ENCODE measurements at places on chromosomes 5 and 9.

DNA sequence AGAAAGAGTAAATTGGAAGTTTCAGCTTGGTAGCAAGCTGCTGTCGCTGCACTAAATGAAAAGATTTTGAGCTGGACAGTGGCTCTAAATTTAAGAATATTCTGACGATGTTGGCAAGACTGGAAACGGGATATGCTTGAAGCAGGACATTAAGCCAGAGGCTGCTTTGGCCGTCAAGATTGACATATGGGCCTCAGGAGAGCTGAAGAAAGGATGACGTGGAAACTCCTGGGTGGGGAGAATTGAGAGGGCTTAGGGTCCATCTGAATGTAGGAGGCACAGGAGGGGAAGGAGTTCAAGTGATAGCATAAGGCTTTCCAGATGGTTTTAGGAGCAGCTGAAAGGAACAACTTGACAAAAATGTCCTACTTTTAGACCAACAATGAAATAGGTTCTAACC is 108.9 kb downstream of the PAPPA start:
- no peak for DNase-seq

- DNase-seq, result peak; percentile 31
Measured at GRCh38 chr9:129863059-129863690, 27.9 kb downstream of the USP20 start.

- DNase-seq, result no peak
Measured at GRCh38 chr5:4720831-4721230, 419.3 kb upstream of the ADAMTS16 start.

DNA sequence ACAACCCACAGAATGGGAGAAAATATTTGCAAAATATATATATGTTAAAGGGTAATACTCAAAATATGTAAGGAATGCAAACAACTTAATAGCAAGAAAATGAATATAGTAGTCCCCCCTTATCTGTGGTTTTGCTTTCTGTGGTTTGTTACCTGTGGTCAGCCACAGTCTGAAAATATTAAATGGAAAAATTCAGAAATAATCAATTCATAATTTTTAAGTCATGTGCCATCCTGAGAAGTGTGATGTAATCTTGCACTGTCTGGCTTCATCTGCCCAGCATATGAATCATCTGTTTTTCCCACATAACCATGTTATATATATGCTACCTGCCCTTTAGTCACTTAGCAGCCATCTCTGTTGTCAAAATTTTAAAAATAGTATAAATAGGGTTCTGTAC is 11.7 kb downstream of the CER1 start:
- no peak for DNase-seq

- no peak for DNase-seq
Measured at GRCh38 chr9:18947892-18948339, 85.1 kb downstream of the SAXO1 start.

- DNase-seq, result no peak
Measured at GRCh38 chr9:13721481-13722235, 442.2 kb upstream of the MPDZ start.

- DNase-seq, result no peak
Measured at GRCh38 chr5:16612007-16612406, 4.8 kb downstream of the RETREG1 start.

- no peak for DNase-seq
Measured at GRCh38 chr9:1879501-1879900, 135.6 kb upstream of the SMARCA2 start.

DNA sequence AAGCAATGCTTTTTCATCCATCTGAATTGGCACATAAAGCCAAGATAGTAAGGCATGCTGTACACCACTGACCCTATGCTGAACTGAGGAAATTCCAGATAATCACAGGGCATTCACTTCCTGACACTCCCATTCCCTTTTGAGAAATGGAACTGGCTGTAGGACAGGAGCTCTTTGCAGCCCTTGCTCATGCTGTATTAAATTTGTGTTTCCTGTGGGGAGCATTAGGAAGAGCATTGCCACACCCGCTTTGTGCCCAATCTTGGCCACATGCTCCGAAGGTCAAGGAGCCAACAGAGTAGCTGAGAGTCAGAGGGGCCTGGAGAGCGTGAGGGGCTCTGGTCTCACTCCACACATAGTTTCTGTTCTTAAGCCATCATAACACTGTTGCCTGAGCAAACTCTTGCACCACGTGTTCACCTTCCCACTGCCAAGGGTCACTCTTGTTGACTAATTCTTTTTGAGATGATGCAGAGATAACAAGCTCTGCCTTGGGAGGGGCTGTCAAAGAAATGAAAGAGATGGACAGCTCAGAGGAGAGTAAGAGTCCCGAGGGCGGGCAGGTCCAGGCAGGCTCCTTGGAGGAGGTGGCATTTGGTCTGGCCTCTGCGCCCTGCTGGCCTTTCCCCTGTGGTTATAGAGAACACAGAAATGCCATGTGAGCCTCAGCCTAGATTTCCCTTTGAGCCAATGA is 31.7 kb upstream of the ARAP3 start:
- DNase-seq, result no peak

GRCh38 chr9:96618209-96619123 is 1.2 kb downstream of the CDC14B start:
- DNase-seq, result no peak

DNA sequence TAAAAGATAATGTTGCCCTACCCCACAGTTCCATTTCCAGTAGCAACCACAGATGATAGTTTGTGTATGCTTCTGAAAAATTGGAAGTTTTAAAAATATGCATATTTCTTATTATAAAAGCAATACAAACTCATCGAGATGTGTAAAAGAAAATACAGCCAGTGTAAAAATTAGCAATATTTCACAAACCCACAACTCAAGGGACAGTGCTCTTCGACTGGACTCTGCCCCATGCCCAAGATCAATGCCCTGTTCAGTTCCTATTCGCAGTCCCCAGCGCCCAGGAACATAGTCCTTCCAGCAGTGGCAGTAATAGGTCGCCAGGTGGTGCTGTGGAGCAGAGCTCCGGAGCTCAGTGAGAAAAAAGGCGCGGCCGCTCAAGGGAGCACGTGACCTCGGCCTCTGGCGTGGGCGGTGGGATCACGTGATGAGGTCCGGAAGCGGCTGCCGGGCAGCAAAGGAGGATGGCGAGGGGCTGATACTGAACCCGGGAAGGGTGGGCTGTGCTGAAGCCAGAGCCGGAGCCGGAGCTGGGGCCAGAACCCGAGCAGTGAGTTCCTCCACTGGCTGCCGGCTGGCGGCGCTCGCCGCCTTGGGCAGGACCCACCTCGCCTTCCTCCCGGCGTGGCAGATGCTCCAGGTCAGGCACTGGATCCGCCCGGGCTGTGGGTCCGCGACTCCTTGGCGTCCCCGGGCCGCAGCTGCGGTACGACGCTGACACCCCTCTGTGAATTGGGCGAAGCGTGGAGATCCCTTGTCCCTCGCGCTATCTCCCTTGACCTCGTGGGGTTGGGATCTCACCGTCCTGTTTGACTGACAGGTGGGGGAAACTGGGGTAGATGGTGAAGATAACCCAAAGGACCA is at the start of gene SLC36A1:
Gene SLC36A1, plus strand, starts transcription at position 430 of the 864 bp plus-strand sequence. CDS start 11,190 bp downstream, outside the sequence.
- peak; percentile 52 for DNase-seq

- no peak for DNase-seq
Measured at GRCh38 chr9:130745210-130745800, 51.7 kb downstream of the EXOSC2 start.

- no peak for DNase-seq
Measured at GRCh38 chr5:176446884-176447590, 1.1 kb upstream of the FAF2 start.

- DNase-seq, result no peak
Measured at GRCh38 chr5:174303035-174303434, 257.5 kb downstream of the NSG2 start.

Data from kidney epithelial cell (primary cell).